ENCODE measurements at places on chromosomes 6 and 20.

DNA sequence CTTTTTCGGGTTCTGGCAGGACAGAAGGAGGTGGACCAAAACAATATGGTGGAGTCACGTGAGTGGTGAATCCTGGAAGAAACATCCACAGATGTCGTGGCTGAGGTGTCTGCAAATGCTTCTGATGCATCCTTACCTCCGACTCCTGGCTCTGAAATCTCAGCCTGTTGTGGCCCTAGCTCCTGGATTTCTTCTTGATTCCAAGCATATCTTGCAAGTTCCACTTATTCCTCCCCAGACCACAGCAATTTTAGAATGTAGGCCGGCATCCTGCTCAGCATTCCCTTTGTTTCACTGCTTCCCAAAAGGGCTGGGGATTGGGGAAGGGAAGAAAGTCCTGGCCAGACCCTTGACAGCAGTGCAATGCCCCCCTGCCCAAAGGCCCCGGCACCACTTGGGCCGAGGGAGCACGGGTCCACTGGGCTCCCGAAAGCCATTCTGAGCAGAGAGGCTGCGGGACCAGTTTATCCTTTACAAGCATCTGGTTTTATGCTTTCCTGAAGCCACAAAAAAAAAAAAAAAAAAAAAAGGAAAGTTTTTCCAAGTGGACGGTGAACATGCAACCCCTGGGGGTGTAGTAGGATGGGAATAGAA lies 200.9 kb upstream of the RNF24 start:
- no peak for DNase-seq

DNA sequence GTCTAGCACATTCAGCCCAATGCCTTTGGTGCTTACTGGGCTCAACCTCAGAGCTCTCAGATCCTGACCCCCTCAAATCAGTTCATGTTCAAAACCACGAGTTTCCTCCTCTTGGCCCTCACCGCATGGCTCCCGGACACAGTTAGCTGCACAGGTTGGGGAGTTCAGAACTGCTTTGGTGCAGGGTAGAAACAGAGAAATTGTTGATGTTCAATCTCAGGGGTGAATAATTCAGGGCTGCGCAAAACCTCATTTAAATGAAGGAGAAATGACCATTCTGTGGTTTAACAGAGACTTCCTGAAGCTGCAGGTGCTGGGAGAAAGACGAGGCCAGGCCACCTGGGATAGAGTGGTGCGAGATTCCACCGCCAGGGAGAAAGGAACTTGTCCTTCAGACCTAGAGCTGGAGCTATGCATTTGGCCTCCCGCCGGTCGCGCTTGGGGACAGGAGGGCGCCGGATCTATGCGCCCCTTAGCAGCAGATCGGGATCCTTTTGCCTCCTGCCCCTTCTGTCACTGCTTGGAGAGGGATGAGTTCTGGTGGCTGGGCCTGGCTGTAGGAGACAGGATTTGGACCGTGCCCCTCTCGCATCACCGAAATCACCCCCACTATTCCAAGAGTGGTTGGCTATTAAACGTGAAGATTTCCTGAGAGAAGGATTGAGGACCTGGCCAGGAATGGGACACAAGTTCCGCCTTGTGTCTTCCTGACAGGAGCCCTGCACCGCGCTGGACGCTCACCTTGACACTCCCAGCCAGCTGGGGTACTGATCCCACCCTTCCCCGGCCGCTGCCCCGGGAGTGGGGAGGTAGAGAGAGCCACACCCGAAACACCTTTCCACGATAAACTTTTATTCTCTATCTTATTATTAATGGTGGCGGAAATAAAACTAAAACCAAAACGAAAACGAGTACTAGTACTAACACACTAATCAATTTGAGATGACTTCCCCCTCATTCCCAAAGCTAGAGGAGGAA lies 767 bp upstream of the PAX1 start:
- no peak for DNase-seq

GRCh38 chr6:45163952-45164766 lies 164.0 kb upstream of the RUNX2 start:
- no peak for DNase-seq

DNA sequence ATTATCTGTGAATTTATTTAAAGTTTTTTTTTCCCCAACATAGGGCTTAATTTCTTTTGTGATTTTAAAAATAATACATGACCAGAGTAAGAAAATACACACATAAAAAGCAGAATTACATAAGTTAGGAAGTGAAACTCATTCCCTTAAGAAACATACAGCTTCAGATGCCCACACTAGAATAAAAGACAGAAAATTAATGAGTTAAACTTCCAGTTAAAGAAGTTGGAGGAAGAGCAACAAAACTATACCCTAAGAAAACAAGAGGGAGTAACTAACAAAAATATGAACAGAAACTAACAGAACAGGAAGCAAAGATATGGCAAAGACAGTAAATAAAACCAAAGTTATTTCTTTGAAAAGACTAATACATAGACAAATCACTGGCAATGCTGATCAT lies 107.6 kb upstream of the CEP85L start:
- DNase-seq, result no peak

DNA sequence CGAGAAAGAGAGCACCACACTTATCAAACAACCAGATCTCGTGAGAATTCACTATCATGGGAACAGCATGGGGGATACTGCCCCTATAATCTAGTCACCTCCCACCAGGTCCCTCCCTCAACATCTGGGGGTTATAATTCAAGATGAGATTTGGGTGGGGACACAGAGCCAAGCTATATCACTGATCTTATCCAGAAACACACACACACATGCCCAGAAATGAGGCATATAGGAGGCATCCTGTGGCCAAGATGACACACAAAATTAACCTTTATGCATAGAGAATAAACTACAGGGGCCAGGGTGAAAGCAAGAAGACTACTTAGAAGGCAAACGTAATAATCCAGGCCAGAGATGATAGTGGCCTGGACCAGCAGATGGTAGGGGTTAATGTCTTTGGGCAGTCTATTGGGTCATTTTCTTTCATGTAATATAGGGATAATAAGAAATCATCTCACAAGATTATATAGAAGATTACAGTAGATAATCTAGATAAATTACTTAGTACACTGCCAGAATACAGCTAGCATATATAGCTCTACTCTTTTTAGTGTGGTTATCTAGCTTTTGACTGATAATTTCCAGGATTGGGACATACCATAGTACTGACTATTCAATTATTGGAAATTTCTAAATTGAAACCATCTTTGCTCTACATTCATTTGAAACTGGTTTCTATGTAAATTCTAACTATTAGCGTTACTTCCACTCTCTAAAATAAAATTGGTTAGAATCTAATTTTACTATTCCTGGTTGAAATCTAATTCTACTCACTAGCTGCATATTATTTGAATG lies 20.0 kb downstream of the RNF144B start:
- DNase-seq, result no peak

- no peak for DNase-seq
Measured at GRCh38 chr6:103538381-103538780, 1321.3 kb downstream of the HACE1 start.

DNA sequence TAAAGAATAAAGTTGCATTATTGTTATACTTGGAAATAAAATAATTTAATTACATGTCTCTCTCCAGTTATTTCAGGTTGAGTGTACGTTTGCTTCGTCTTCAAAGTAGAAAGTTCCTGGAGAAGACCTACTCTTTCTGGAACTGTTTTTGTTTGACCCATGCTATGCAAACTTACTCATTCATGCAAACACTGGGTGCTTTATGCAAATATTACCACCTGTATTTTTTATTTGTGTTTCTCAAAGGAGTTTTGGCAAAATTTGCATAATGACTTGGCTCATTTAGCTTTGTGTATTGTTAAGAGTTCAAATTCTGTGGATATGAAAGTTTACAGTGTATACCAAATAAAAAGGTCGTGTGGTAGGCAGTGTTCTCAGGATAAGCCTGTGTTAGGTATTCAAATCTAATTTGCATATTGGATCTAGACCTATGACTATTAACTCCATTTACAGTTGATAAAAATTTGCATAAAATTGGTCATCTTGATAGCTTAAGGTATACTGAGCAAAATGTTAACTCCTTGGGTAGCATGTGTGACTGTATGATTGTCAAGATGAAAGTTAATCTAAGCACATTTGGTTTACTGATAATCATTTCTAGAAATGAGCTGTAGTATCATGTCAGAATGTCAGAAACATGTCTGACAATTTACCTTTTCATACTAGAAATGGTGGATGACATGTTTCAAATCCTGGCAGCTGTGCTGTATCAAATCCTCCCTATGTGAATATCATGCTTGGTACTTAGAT lies 65.2 kb downstream of the CDKAL1 start:
- DNase-seq, result no peak

DNA sequence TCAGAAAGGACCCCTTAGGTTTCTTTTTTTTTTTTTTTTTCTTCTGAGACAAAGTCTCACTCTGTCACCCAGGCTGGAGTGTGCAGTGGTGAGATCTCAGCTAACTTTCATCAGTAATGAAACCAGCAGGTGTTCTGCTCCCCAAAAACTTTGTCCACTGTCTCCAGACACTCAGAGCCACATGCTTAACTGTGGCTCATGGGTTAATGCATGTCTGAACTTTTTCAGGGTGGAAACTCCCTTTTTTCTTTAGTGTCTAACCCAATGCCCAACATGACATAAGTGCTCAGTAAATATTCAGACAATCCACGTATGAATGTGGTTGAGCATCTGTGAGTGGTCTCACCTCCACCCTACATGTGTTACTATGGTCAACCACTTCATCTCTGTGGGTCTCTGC lies 45.4 kb downstream of the MYB start:
- peak; percentile 1 for DNase-seq

- DNase-seq, result peak; percentile 32
Measured at GRCh38 chr6:10882657-10883171, 873 bp upstream of the GCM2 start.

GRCh38 chr6:160358225-160359119 lies 10.3 kb downstream of the SLC22A3 start:
- no peak for DNase-seq

DNA sequence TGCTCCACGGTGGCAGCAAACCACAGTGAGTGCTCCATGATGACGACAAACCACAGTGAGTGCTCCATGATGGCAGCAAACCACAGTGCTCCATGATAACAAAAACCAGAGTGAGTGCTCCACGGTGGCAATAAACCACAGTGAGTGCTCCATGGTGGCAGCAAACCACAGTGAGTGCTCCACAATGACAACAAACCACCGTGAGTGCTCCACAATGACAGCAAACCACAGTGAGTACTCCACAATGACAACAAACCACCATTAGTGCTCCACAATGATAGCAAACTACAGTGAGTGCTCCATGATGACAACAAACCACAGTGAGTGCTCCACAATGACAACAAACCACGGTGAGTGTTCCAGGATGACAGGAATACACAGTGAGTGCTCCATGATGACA lies 36.0 kb upstream of the LRFN2 start:
- DNase-seq, result no peak

GRCh38 chr6:34145161-34146020 lies 496 bp downstream of the GRM4 start:
- peak; percentile 73 for DNase-seq

- no peak for DNase-seq
Measured at GRCh38 chr6:34272013-34272926, 23.5 kb upstream of the SMIM29 start.
